ENCODE measurements at places on chromosomes 2 and 18. TPM values are rescaled to one million over a fixed set of nuclear protein-coding genes. Genes with fewer than 3 reads are reported as not detected.

GRCh38 chr2:134917888-134918525 lies 615 bp upstream of the CCNT2 start:
- no peaks in the 10 kb centered on the region for H3K27me3 ChIP-seq
- DNase-seq, result peak; percentile 97
- H3K36me3 ChIP-seq, result no peaks in the 10 kb centered on the region
- H3K4me3 ChIP-seq, result peak overlapping the region; percentile 79
- peaks cover 10% of the 10 kb centered on the region for H3K4me1 ChIP-seq
- H3K27ac ChIP-seq, result peak overlapping the region; percentile 100

- peaks cover 23% of the 10 kb centered on the region for H3K4me1 ChIP-seq
- no peak for DNase-seq
- H3K27ac ChIP-seq, result no peak overlapping the region
- H3K4me3 ChIP-seq, result no peak overlapping the region
- H3K27me3 ChIP-seq, result no peaks in the 10 kb centered on the region
- H3K36me3 ChIP-seq, result no peaks in the 10 kb centered on the region
These were observed 44.0 kb downstream of the TET3 start for GRCh38 chr2:74028741-74029140.

GRCh38 chr2:30283931-30284565 lies 52.7 kb downstream of the LBH start:
- H3K27me3 ChIP-seq, result no peaks in the 10 kb centered on the region
- no peak overlapping the region for H3K4me3 ChIP-seq

GRCh38 chr2:20223407-20224163 lies 1.3 kb downstream of the SDC1 start:
- peak overlapping the region; percentile 61 for H3K4me3 ChIP-seq
- H3K27ac ChIP-seq, result peak overlapping the region; percentile 47
- no peaks in the 10 kb centered on the region for H3K36me3 ChIP-seq
- H3K27me3 ChIP-seq, result peaks cover 37% of the 10 kb centered on the region
- H3K4me1 ChIP-seq, result peaks cover 13% of the 10 kb centered on the region
- DNase-seq, result peak; percentile 65

DNA sequence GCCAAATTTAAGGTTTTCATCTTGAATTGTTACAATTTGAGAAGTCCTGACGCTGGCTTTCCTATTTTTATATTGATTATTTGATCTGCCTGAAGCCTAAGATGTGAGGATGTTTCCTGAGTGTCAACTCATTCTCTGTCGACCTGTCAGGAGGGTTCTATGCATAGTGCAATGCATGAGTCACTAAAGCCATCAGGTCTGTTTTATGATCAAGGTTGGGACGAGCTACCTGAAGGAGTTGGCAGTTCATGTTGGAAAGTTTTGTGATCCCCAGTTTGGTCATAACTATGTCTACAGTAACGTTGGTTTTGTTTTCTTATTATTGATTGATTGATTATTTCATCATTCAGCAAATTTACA lies 71.2 kb downstream of the NABP1 start:
- H3K4me1 ChIP-seq, result peaks cover 9% of the 10 kb centered on the region
- no peak overlapping the region for H3K4me3 ChIP-seq
- no peak for DNase-seq
- no peaks in the 10 kb centered on the region for H3K27me3 ChIP-seq
- no peak overlapping the region for H3K27ac ChIP-seq
- no peaks in the 10 kb centered on the region for H3K36me3 ChIP-seq

DNA sequence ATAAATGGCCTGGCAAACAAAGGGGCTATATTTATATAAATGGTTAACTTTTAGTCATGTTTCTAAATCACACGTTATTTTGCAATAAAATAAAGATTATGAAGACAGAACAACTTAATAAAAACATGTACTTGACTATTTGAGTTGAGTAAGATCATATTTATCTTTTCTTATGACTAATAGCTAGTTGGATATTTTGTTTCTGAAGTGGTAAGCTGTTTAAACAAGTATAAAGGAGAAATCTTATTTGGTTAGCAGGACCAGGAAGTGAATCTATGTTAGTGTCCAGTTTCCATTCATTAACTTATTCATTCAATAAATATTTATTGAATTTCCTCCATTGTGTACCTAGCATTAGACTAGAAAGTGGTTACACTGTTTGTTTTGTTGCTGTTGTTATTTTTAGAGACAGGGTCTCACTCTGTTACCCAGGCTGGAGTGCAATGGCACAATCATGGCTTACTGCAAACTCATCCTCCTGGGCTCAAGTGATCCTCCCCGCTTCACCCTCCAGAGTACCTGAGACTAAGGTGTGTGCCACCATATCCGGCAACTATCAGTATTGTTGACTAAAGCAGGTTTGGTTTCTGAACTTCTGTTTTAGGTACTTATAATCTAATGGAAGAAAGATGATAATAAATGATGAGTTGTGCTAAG lies 312.6 kb downstream of the DPP10 start:
- H3K36me3 ChIP-seq, result no peaks in the 10 kb centered on the region
- no peak for DNase-seq
- no peak overlapping the region for H3K4me3 ChIP-seq
- H3K27ac ChIP-seq, result no peak overlapping the region

GRCh38 chr2:51032751-51033330 lies 909 bp upstream of the NRXN1 start:
- no peak for DNase-seq
- H3K4me3 ChIP-seq, result no peak overlapping the region
- no peak overlapping the region for H3K27ac ChIP-seq
- H3K36me3 ChIP-seq, result no peaks in the 10 kb centered on the region
- H3K4me1 ChIP-seq, result peaks cover 3% of the 10 kb centered on the region

DNA sequence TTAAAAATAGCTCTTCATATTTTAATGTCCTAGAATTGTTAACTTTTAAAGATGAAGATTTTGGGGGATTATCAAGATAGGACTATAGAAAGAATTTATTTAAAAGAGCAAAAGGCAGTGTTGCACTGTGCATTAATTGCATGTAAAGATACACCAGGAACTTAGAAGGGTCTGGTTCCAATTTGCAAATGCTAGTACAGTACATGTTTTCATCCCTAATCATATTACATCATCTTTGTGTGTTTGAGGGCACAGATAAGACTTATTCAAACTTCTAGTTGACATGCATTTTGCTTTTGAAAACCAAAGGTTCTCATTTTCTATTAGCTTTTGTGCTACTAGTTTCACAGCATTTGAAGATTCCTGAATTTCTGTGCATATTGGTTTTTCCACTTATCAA lies 231.7 kb upstream of the LYPD1 start:
- H3K4me3 ChIP-seq, result no peak overlapping the region
- H3K4me1 ChIP-seq, result no peaks in the 10 kb centered on the region
- H3K27me3 ChIP-seq, result no peaks in the 10 kb centered on the region
- H3K36me3 ChIP-seq, result no peaks in the 10 kb centered on the region

DNA sequence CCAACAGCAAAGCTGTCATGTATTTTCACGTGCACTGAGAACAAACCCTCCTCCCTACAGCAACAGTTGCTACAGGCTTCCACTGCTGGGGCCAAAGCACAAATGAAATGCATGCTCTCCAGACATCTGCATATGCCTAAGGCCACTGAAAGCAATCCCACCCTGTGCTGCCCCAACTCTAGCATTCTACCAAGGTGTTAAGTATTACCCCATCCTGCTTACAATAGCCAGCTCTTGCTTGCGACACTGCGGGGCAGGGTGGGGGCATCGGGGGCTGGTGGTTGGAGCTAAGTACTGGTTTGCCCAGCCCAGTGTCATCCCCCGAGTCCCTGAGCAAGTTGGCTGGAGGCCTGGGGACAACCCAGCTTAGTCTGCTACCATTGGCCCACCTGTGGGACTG lies 742.5 kb downstream of the TDRD15 start:
- no peaks in the 10 kb centered on the region for H3K27me3 ChIP-seq
- DNase-seq, result no peak
- no peak overlapping the region for H3K4me3 ChIP-seq
- no peaks in the 10 kb centered on the region for H3K4me1 ChIP-seq
- H3K27ac ChIP-seq, result no peak overlapping the region

GRCh38 chr18:64185987-64186386 lies 37.1 kb upstream of the LINC00305 start:
- H3K27ac ChIP-seq, result no peak overlapping the region
- H3K27me3 ChIP-seq, result no peaks in the 10 kb centered on the region
- peaks cover 4% of the 10 kb centered on the region for H3K4me1 ChIP-seq

GRCh38 chr2:27636766-27637165 lies 7.9 kb downstream of the GPN1 start:
- no peak for DNase-seq
- no peak overlapping the region for H3K4me3 ChIP-seq
- peaks cover 47% of the 10 kb centered on the region for H3K36me3 ChIP-seq
- H3K4me1 ChIP-seq, result no peaks in the 10 kb centered on the region
- H3K27ac ChIP-seq, result no peak overlapping the region

DNA sequence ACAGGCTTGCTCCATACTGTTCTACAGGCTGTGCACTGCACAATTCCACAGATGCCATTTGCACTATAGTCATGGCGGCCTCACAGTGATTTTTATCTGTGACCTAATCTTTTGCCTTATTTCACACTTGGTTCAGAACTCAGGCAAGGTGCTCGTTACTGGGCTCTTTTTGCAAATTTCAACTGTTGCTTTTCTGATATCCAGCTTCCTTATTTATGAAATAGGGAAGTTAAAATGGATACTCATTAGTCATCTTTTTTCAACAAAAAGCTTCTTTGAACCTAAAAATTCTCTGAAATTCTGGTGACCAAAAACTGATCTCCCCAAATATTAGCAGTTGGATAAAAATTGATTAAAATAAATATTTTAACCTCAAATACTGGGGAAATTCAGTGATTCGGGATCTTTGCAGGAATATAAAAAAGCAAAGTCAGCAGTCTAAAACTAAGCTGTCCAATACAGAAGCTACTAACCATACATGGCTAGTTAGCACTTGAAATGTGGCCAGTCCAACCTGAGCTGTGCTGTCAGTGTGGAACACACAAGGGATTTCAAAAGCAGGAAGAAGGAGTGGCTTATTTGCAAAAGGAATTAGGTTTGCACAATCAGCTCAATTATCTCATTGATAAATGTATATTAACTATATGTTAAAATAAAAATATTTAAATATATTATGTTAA lies 134.4 kb downstream of the COL4A4 start:
- no peak overlapping the region for H3K27ac ChIP-seq
- H3K27me3 ChIP-seq, result no peaks in the 10 kb centered on the region
- no peak for DNase-seq
- no peaks in the 10 kb centered on the region for H3K4me1 ChIP-seq
- H3K4me3 ChIP-seq, result no peak overlapping the region

DNA sequence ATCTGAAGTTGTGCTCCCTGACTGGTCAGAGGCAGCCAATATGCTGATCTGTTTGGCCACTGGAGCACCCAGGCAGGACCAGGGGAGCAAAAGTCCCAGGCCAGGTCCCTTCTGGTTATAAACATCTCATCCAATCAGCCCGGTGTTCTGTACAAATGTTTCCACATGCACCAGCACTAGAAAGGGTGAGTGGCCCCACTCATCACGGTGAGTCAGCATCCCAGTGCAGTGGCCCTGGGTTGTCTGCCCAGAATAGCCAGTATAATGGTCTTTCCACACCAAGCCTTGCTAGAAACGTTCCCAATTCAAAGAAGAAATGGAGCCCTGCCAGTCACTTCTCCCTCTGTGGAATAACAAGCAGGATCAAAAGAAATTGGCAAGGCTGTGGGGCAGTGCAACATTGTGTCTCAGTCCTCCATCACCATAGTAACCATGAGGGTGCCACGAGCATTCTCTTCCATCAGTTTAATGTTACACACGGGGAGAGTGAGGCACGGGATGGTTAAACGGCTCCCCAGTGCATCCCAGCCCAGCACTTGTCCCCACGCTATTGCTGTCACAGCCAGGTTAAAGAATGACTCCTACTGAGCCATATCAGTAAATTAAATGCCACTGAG lies 174.9 kb downstream of the SEPTIN10 start:
- H3K4me1 ChIP-seq, result peaks cover 42% of the 10 kb centered on the region
- peak; percentile 56 for DNase-seq
- H3K27me3 ChIP-seq, result no peaks in the 10 kb centered on the region
- no peak overlapping the region for H3K4me3 ChIP-seq
- no peaks in the 10 kb centered on the region for H3K36me3 ChIP-seq

- no peaks in the 10 kb centered on the region for H3K27me3 ChIP-seq
- H3K36me3 ChIP-seq, result no peaks in the 10 kb centered on the region
- H3K27ac ChIP-seq, result no peak overlapping the region
- no peak for DNase-seq
These were observed 120.9 kb upstream of the DCC start for GRCh38 chr18:52219102-52219501.

DNA sequence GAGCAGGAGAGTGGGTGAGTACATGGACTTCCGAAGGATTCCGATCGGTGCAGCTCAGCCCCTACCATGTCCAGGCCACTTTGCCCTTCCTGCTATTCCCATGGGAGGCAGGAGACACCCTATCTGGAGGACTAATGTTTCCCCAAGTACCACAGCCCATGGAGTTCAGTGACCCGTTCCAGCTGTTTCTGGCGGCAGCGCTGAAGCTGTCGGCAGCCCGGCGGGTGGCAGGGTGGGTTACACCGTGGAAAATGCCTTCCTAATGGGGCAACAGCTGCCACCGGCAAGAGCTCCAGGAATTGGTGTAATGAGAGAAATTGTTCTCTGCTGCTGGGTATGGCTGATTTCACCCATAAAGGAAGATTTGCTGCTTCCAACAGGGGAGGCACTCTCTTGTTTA lies 98.3 kb downstream of the MYCN start:
- no peaks in the 10 kb centered on the region for H3K36me3 ChIP-seq
- H3K4me1 ChIP-seq, result peaks cover 30% of the 10 kb centered on the region
- no peak overlapping the region for H3K4me3 ChIP-seq
- peak overlapping the region; percentile 37 for H3K27ac ChIP-seq
- H3K27me3 ChIP-seq, result peaks cover 12% of the 10 kb centered on the region

- no peak overlapping the region for H3K27ac ChIP-seq
- peak; percentile 21 for DNase-seq
- H3K36me3 ChIP-seq, result no peaks in the 10 kb centered on the region
- no peaks in the 10 kb centered on the region for H3K27me3 ChIP-seq
- H3K4me3 ChIP-seq, result no peak overlapping the region
These were observed 15.4 kb downstream of the PPM1B start for GRCh38 chr2:44184106-44184505.

GRCh38 chr2:126832014-126832413 lies 66.7 kb upstream of the TEX51 start:
- no peaks in the 10 kb centered on the region for H3K27me3 ChIP-seq
- DNase-seq, result peak; percentile 50
- H3K4me3 ChIP-seq, result no peak overlapping the region
- no peaks in the 10 kb centered on the region for H3K36me3 ChIP-seq
- peaks cover 41% of the 10 kb centered on the region for H3K4me1 ChIP-seq
- H3K27ac ChIP-seq, result peak overlapping the region; percentile 20

DNA sequence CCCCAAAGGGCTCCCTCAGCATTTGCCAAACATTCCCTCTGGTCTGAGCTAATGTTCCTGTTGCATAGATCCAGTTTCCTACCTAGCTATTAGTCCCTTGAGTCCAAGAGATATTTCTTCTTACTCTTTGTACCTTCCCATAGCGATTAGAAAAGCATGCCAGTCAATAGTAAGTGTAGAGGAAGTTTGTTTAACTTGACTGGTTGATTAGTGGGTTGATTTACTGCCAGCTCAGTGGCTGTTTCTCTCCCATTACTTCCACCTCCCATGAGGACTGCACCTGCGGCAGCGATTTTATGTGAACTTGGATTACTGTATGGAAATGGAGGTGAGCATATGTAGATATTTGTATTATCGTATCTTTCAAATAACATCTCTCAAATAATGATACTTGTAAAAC lies 1748.4 kb upstream of the CELF4 start:
- no peaks in the 10 kb centered on the region for H3K4me1 ChIP-seq
- no peak overlapping the region for H3K4me3 ChIP-seq
- H3K27ac ChIP-seq, result no peak overlapping the region
- DNase-seq, result no peak
- no peaks in the 10 kb centered on the region for H3K27me3 ChIP-seq

Gene NTSR2
- polyA plus RNA-seq, result not detected

Gene CCDC178
- 0.43 TPM for polyA plus RNA-seq

Gene ANO7
- polyA plus RNA-seq, result 2.0 TPM

Gene SP140
- polyA plus RNA-seq, result 0.68 TPM

Gene MROH2A
- polyA plus RNA-seq, result not detected

Gene TMEM247
- polyA plus RNA-seq, result not detected

Gene EFEMP1
- polyA plus RNA-seq, result 32.8 TPM

Gene TYW5
- polyA plus RNA-seq, result 7.4 TPM

Gene CXCR1
- not detected for polyA plus RNA-seq

All from muscle of leg (tissue), 16 donors.